ENCODE measurements at places on chromosomes 5 and 9.
A peak's percentile ranks its signal among the peaks of the same experiment; 100 is the strongest.

DNA sequence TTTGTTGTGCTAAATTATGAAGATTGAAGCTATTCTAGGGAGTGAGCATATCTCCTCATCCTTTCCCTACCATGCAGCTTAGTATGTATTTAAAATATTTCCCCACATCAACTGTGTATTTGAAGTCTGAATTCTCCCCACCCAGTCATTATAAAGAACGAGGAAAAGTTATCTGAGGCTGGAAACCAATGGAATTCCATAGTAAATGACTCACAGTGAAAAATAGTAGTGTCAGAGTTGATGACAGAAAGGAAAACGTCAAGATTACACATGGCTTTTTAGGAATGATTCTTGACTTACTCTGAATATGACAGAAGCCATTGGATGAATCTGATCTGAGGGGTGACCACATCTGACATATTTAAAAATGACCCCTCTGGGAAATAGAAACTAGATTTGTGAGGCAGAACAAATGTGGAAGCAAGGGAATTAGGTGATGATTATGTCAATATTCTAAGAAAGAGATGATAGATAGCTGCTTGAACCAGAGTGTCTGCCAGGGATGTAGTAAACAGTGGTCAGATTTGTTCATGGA, 1768.9 kb upstream of the CDH9 start:
- no peak for DNase-seq

DNA sequence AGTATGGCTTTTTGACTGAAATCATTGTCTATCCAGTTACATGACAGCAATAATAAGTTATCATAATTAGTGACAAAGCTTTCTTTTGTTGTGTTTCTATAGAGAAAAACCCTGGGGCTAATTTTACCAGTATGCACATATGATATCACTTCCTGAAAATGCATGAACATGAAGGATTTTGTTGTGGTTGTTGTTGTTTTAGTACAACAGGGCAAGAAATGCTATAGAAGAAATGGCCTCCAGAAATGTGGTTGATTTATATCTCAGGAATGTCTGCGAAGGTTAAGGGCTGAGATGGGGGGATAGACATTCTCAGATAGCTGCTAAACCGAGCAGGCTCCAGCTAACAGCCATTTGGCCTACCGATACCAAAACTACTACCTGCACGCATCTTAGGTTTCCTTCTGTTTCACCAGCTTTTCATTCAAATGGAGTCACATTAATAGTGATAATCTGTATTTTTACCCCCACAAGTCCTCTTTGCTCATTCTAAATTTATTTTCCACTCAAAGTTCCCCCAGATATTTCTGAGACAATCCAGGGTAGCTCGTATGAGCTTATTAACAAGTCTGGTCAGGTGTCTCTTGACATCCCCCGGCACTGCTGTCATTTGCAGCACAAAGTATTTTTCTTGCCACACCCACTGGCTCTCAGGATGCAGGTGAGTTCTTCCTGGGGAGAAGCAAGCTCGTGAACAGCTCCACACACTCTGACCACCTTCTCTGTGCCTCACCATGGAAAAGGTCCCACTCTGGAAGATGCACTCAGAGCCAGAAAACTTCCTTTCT, 232.4 kb upstream of the GAS1 start:
- no peak for DNase-seq

DNA sequence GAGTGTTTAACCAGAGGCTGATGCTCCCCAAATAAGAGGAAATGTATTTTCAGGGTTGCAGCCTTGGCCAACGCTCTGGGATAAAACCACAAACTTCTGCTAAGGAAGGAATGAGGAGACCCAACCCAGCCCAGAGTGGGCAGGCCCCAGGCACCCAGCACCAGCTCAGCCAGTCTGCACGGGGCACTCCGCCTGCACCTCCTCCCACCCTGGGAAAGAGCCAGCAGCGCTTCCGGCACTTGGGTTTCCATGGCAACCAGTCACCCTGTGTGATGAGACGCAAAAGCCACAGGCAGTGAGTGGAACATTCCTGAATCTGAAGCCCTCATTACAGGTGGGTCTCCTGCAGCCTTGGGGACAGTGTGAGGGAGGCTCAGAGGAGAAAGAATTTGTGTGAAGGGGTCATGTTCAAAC, 85.2 kb upstream of the ZBTB43 start:
- peak; percentile 80 for DNase-seq

DNA sequence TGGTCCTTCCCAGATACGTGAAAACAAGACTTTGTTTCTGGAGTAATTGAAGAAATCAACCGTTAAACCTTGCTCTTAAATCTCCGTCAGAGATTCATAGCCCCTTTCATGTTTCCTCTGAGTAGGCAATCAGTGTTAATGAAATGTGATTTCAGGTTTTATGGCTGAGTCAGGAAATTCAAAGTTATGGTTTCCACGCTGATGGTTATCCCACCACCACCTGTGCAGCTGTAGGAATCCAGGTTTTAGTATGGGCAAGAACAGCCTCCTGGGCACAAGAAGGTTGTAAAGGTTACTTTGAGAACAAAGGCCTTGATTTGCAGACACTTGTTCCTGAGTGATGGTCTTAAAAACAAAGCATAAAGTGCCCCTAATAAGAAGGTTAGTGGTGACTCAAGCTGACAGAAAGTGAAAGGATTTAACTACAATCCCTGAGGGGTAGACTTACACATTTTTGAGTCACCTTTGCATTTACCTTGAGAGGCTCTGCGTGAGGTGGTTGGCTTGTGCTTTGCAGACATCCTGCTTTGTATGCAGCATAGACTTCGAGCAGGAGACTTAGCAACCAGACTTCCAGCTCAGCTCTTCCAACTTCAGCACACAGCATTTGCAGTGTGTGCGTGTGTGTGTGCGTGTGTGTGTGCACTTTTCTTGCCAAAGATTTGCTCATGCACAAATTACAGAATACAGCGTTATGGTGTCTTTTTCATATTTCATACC, 159.6 kb downstream of the TLE4 start:
- no peak for DNase-seq

GRCh38 chr5:15203376-15203775, 296.6 kb upstream of the FBXL7 start:
- DNase-seq = no peak

DNA sequence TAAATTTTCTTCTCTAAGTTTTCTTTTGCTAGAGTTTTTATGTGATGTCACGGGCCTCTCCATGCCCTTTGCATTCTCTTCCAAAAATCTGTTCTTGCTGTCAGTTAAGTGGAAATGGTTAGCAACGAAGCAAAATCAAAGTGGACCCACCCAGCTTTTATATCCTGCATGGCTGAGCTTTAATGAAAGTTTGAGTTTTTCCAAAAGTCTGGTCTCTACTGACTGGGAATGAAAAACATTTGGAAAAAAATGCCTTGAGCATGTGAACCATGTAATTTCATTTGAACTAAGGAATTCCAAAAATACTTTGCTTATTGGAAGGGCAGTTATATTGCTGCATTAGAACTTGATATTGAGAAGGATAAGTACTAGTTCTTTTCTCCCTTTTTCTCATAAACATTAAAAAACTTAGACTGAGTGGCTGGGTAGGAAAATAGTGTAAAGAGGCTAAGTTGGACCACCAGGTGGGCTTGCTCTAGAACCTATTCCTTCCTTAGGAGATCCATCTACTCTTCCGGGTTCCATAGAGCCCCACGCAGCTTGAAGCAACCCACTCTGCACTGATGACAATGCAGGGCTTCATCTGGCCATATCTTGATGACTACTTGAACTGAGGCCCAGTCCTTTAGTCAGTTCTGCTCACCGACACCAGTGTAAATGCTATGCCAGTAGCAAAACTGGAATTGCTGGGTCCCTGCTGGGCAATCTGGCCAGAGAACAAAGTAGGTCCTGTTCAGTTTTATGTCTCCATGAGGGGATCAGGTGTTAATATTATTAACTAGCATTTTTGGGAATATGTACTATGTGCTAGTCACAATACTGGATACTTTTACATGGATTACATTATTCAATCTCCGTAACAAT, 17.4 kb upstream of the RIC1 start:
- DNase-seq = no peak

DNA sequence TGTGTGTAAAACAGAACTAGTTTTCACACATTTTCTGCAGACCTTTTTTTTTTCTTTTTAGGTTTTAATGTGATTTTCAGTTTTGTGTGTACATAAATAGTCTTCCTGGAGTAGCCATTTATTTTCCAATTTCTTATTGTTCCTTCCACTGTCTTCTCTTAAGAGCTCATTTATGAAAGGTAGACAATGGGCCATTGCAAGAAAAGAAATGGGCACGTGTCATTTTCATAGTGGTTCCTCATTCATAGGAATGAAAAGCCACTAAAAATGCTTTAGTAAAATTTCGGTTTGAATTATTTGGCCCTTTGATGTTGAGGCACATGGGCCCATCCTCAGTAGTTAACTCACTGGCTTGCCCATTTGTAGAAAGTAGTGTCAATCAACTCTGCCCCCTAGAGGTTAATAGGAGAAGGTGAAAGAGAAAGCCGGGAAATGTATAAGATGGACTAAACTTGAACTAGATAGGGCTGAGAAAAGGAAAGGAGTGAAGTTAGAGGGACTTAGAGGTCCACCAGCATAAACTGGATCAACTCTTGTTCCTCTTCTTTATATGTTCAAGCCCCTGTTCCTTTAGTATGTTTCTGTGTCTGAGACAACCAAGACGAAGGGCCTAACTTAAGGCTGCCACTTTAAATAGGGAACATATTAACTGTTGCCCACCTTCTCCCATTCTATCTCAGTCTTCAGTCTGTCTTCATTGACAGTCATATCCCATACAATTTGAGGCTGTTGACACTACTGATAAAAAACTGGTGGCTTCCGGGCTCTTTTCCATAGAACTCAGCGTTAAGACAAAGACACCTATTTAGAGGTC, 72.6 kb downstream of the SMARCA2 start:
- no peak for DNase-seq

DNA sequence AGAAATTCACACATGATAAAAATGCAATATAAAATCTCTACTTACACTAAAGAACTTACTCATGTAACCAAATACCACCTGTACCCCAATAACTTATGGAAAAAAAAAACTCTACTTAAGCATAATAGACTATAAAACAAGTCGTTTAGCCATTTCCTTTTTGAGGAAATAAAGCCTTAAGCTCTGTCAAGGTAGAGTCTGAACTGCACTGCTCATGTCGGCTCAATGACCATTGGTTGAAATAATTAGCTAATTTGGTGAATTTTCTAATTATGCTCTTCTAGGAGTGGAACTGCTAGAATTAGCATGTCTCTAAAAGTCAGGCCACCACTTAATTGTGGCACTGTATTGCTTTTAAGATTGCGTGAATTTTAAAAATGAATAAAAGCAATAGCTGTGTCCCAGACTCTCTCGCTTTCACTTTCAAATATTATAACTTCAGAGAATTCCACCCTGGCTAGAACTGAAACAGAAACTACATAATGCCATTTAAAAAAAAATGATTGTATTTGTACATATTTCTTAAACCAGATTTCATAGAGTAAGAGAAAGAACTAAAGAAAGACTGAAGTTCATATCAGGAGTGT, 113.0 kb upstream of the PCA3 start:
- DNase-seq = no peak

DNA sequence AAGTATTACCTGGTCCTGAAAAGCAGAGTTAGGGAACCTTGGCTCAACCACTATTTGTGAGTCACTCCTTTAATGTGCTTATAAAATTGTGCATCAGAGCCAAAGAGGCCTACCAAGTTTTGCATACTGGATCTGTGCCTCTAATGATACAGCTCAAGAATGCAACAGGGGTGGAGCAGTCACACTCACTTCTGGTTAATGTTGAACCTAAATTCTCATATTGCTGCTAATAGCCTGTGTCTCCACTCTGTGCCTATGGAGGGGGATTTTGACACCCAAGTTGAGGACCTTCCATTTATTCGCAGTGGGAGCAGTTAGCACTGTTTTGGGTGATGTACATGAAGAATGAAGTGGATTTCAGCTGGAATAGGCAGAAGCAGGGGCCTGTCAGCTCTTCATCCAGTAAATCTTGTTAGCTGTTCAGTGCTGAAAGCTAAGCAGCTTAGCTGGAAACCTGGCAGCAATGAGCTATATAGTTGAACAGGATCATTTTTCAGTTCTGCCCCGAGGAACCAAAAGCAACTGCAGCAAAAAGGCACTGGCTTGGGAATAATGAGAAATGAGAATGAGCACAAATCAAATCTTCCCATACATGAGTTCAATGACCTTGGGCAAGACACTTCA, 9.7 kb downstream of the SH3TC2 start:
- DNase-seq = no peak

DNA sequence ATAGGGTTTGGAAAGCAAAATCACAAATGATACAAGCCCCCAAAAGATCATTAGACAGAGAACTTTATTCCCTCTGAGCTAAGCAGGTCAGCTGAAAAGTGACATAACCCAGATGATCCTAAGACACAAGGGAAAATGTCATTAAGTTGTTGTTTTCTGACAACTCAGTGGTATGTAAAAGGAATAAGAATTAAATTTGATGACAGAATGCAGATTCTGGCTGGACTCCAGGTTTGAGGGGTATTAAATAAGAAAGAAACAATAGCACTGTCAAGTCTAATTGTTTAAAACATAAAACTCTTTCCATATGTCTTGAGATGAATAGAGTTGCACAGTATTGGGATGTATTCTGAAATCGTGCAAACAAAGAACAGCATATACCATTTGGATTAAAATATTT, 429.9 kb downstream of the CAAP1 start:
- DNase-seq = no peak

- no peak for DNase-seq
Measured at GRCh38 chr9:137351781-137352501, 49.9 kb upstream of the NRARP start.

GRCh38 chr5:159005062-159005461, 94.7 kb downstream of the EBF1 start:
- DNase-seq = no peak

GRCh38 chr5:17326600-17327037, 109.2 kb downstream of the BASP1 start:
- no peak for DNase-seq

GRCh38 chr9:105194234-105194633, 50.2 kb upstream of the SLC44A1 start:
- DNase-seq = no peak

DNA sequence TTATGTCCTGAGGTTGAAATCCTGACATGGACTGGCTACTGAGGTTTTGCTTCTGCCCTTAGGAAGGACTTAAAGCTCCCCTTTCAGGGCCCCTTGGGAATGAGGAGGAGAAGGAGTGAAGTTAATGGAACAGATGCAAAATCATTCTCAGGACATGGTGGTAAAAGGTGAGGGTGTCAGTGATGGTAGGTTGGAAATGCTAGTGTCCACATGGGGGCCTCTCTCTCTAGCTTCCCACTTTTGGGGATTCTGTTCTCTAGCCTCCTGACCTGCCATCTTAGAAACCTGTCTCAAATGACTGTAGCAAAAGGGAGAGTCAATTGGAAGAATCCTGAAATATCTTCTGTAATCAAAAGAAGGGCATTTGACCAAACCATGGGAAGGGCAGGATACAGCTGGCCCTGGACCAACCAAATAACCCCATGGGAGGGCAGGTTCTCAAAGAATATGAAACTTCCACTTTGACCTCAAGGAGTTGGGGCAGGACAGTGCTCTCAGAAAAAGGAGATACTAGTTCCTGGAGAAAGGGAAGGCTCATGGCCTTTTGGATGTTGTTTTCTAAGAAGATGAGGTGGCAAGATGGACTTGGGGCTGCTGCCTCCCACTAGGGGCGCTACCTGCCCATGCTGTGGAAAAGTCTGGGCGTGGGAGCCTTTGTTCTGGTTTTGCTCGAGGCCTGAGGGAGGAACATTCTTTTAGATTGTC, 21.2 kb upstream of the MLANA start:
- no peak for DNase-seq

All from stimulated activated CD4-positive, alpha-beta T cell treated with anti-CD3 and anti-CD28 coated beads, Interleukin-1b, Interleukin-23, amount 100 ng/mL, for 1 hour (primary cell).